Neural crest cell (in vitro differentiated cells): ENCODE measurements at places on chromosomes 13 and 19. TPM values are rescaled to one million over a fixed set of nuclear protein-coding genes. Genes with fewer than 3 reads are reported as not detected.
A peak's percentile ranks its signal among the peaks of the same experiment; 100 is the strongest.

- H3K27ac ChIP-seq = no peak overlapping the region
- H3K4me3 ChIP-seq = no peak overlapping the region
- peaks cover 8% of the 10 kb centered on the region for H3K4me1 ChIP-seq
- H3K27me3 ChIP-seq = no peaks in the 10 kb centered on the region
Observed at GRCh38 chr19:16649734-16650133, 10.2 kb downstream of the SMIM7 start.

GRCh38 chr13:44989941-44990340, 603 bp downstream of the GPALPP1 start:
- peaks cover 2% of the 10 kb centered on the region for H3K36me3 ChIP-seq
- peak overlapping the region; percentile 99 for H3K4me3 ChIP-seq
- H3K27me3 ChIP-seq = no peaks in the 10 kb centered on the region
- no peak for DNase-seq

- peak within 1 kb of the TSS; percentile 98 for H3K27ac ChIP-seq
- H3K36me3 ChIP-seq = peaks cover 31% of the 10 kb centered on the region
- H3K4me3 ChIP-seq = peak within 1 kb of the TSS; percentile 97
- H3K27me3 ChIP-seq = peaks cover 23% of the 10 kb centered on the region
Observed at GRCh38 chr19:9584073-9584833, at the start of gene ZNF121. Gene ZNF121 (minus strand): TSS chr19:9584504. CDS start chr19:9568097, 16,407 bp downstream.

DNA sequence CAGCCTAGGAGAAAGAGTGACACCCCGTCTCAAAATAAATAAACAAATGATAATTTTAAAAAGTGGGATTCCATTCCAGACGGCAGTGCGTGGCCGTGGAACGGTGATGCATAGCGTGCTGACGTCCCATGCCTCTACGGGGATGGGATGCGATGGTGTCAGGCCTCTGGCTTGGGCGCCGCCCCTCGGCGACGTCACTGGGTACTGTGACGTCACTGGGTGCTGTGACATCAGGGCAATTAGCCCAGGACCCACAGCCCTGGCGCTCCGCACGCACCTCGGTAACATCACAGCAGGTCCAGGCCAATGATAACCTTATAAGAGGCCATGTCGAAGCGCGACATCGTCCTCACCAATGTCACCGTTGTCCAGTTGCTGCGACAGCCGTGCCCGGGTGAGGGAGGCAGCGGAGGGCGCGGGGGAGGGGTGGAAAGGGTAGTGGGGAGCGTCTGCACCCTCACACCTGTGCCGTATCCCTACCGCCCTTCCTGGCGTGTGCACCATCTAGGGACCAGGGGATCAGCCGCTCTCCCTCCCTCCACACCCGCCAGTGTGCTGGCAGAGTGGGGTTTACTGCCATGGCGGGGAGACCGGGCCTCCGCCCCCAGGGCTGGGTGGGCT, at the start of gene GAPDHS:
GAPDHS (plus strand) TSS at position 256 of the 621 bp plus-strand sequence; CDS start at position 328, 72 bp downstream.
- DNase-seq = no peak
- H3K36me3 ChIP-seq = no peaks in the 10 kb centered on the region
- H3K27ac ChIP-seq = no peak within 1 kb of the TSS
- no peaks in the 10 kb centered on the region for H3K27me3 ChIP-seq
- H3K4me1 ChIP-seq = no peaks in the 10 kb centered on the region

DNA sequence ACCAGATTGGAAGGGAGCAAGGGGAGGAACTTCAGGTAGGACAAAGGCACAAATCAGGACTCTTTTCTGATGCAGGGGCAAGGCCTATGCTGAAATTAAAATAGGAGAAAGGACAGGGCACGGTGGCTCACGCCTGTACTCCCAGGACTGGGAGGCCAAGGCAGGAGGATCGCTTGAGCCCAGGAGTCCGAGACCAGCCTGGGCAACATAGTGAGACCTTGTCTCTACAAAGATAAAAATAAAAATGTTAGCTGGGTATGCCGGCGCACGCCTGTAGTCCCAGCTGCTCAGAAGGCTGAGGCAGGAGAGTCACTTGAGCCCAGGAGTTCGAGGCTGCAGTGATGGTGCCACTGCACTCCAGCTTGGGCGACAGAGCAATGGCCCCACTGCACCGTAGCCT, 5.7 kb downstream of the SLC17A7 start:
- no peak overlapping the region for H3K27ac ChIP-seq
- no peaks in the 10 kb centered on the region for H3K36me3 ChIP-seq

DNA sequence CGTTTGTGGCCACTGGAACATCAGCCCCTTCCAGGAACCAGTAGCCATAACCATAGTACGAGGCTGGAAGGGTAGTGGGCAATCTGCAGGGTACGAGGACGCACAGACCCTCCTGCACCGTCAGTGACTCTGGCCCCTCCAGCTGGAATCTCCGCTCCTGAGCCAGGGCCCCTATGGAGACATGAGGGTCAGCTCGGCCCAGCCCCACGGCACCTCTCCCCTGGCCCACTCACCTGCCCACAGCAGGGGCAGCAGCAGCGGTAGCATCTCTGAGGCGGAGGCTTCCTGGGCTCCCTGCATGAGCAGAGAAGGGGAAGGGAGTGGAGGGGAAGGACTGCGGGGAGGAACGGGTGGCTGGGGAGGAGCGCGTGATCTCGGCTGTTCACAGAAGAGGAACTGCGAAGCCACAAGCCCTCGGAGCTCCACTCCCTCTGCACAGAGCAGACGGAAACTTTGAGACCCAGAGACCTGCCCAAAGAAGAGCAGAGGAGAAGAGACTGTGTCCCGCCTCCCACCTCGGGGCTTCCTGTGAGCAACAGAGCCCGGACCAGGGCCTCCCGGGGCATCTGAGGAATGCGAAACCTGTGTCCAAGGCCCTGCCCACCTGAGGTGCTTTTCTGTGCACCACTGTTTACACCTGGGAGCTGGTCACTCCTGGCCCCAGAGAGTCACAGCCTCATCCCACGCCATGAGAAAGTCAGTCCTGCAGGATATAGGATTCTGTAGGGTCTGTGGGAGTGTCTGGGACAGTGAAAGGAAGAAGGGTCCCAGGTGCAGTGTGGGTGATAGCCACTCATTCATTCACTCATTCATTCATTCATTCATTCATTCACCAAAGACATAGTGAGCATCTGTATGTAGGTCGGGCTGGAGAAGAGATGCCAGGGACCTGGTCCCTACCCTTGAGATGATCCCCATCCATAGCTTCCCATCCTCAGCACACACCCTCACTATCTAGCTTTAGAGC, at the start of gene SIGLEC6:
SIGLEC6 (minus strand) TSS at position 322 of the 967 bp plus-strand sequence; CDS start at position 300, 22 bp downstream.
- no peak within 1 kb of the TSS for H3K4me3 ChIP-seq
- H3K4me1 ChIP-seq = no peaks in the 10 kb centered on the region
- no peak for DNase-seq

DNA sequence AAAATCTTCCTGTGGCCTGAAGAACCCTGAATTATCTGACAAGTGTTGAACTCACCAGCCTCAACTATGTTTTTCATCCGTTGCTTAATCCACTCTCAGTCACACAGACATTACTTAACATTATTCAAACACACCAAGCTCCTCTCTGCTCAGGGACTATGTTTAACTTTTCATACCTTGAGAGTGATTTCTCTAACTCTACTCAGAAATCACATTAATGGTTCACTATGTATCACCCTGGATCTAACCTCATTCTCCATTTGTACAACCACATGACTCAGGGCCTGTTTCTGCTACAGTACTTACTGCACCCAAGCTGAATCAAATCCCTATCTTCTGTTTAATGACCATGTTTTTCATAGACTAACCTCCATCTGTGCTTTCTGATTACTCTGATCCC, 553.7 kb upstream of the PRR20A start:
- no peaks in the 10 kb centered on the region for H3K4me1 ChIP-seq
- H3K36me3 ChIP-seq = no peaks in the 10 kb centered on the region
- no peaks in the 10 kb centered on the region for H3K27me3 ChIP-seq
- no peak overlapping the region for H3K27ac ChIP-seq
- DNase-seq = no peak

DNA sequence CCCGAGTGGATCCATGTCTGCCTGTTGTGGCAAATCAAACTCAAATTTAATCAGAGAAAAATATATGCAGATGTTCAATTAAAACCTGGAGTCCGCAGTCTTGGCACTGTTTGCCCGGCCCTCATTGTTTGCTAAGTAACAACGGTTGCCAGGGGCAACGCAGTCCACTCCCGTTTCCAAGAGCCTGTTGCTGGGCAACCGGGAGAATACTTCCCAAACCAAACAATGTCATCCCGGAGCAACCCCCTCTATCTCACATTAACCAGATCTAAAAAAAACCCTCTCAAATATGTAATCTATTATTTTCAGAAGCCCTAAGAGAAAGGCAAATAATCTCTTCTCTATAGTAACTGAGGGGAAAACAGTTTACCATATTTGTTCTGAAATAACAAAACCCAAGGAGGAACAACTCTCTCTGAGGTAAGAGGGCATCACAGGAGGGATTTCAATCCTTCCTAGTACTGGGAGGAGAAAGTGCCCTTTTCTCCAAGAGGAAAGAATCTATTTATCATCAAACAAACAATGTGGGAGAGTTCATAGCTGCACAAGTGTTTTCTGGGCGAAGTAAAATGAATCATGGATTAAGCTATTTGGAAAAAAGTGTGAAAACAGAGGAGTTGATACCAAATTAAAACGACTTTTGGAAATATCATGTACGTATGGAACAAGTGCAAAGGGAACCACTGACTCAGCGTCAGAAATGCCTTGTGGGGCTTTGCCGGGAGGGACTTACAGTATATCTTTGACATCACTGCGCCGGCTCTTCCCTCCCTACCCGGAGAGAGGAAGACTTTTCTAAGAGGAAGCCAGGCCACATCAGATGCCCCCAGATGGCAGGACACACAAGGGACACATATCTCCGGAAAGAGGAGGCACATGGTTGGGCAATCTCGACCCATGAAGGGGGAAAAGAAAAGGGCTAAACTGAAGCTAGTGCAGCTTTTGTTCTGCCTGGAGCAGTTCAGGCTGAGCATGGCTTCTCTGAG, 43.3 kb downstream of the RFX2 start:
- peak overlapping the region; percentile 71 for H3K4me3 ChIP-seq
- H3K36me3 ChIP-seq = peaks cover 6% of the 10 kb centered on the region
- no peaks in the 10 kb centered on the region for H3K27me3 ChIP-seq
- peaks cover 56% of the 10 kb centered on the region for H3K4me1 ChIP-seq
- peak; percentile 72 for DNase-seq

Gene RRAS
- total RNA-seq = 1.2 and 2.3 TPM in 2 replicates

Gene ELAVL3
- total RNA-seq = 39.7 and 42.8 TPM in 2 replicates
